ENCODE measurements at places on chromosomes 16 and 17.

DNA sequence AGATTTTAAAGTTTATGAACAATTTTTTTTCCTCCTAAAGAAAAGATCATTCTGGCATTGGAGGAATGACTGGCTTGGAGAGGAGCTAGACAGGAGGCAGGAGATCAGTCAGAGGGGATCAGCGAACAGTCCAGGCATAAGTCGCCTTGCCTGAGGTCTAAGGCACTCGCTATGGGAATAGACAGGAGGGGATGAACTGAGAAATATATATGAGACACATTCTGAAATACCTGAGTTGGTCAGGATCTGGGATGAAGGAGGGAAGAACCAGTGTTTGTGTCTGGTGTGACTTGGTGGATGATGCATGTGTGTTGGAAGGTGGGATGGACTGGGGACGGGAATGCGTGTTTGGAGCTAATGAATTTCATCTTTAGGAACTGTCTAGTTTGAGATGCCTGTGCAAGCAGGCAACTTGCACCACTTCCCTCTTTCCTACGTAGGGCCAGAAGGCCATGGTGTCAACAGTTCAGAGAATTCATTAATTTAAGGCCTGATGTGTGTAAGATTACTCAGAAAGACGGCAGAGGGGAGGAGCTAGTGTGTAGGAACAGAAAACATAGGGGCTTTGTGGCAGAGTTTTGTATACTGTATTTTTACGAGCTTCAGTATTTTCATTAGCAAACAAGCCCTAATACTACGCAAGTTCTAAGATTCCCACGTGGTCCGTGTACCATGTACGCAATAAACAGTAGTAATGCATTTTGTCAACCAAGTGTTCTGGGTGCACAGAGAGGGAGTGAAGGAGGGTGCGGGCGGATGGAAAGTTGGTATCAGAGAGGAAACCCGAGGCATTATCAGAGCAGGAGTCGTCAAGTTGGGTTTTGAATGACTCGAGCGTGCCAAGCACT, 825 bp downstream of the HEATR6 start:
- no peak for DNase-seq

DNA sequence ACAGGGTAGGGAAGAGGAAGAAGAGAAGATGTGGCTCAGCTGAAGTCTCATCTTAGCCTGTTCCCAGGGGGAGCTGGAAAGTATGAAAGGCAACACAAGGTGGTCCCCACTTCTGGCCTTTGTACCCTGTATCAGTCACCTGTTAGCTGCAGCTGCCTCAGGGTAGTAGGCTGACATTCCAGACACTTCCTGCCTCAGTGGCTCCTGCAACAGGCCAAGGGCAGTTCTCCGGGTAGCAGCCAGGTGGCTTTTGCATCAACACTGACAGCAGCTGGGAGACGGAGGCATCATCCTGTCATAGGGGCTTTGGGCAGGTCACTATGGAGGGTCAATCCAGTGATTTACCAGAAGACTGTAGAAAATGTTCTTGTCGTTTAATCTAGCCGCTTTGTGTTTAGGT, 124.0 kb downstream of the RGS9 start:
- no peak for DNase-seq

DNA sequence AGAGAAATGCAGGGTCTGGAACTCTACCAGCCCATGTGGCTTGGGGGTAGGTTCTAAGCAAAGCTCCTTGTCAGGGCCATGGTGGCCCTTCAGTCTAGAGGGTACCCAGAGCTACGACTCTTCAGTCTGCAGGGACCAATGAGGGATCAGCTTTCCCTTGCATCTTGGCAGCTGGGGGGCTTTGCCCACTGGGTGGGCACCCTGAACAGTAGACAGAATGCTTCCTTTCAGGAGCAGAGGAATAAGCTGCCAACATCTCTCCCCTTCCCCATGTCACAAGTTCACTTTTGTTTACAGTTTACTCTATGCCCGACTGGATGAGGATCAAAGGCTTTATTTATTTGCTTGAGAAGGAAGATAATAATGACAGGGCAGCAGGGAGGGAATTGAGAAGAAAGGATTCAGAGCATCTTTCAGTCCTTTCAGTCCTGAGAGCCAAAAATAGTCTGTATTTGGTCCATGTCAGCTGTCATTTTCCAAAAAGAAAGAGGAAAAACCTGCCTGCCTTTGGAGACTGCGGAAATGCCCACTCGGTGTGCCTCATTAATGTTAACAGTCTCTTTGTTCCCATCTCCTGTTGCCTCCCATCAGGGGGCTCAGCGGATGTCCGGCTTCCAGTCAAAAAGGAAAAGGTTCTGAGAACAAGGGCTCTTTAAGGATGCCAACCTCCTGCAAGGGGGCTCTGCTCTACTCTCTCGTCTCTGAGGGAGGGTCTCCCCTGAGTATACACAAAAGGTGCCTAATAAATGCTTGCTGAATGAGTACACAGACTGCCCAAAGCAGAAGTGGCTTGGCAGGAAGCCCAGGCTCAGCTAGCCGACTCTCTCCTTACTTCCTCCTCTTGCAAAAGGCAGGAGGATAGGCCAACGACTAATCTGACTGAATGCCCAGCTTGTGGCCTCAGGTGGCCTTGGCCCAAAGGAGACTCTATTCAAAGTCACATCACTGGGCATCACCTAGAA, 17.1 kb downstream of the TRAF4 start:
- no peak for DNase-seq

- no peak for DNase-seq
Measured at GRCh38 chr16:24745391-24745790, 15.9 kb downstream of the TNRC6A start.

DNA sequence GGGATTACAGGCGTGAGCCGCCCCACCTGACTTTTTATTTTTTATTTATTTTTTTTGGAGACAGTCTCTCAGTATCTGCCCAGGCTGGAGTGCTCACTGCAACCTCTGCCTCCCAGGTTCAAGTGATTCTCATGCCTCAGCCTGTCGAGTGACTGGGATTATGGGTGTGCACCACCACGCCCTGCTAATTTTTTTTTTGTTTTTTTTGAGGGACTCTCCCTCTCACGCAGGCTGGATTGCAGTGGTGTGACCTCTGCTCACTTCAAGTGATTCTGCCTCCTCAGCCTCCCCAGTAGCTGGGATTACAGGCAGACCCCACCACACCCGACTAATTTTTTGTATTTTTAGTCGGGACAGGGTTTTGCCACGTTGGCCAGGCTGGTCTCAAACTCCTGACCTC, 7.7 kb downstream of the ZNF207 start:
- no peak for DNase-seq

GRCh38 chr16:82641336-82641984, 14.7 kb downstream of the CDH13 start:
- DNase-seq: no peak

Measured in immature natural killer cell (primary cell).